ENCODE measurements at places on chromosomes 12 and 14.
A peak's percentile ranks its signal among the peaks of the same experiment; 100 is the strongest.

DNA sequence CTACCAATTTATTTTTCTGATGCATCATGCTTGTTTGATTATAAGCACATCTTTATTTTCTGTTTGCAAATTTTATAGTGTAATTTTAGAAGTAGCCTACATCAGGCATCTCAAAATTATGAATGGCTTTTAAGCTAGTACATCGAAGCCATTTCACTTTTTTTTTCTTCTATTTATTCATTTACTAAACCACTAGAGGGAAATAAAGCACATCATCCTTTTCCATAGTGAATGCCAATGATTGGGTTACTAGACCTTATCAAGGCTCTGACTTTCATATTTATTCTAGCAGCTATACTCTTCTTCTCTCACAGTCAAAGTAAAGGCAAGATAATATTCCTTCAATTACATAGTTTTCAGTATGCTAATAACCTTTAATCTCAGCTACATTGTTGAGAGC, 736.4 kb upstream of the LRFN5 start:
- DNase-seq: peak; percentile 15

DNA sequence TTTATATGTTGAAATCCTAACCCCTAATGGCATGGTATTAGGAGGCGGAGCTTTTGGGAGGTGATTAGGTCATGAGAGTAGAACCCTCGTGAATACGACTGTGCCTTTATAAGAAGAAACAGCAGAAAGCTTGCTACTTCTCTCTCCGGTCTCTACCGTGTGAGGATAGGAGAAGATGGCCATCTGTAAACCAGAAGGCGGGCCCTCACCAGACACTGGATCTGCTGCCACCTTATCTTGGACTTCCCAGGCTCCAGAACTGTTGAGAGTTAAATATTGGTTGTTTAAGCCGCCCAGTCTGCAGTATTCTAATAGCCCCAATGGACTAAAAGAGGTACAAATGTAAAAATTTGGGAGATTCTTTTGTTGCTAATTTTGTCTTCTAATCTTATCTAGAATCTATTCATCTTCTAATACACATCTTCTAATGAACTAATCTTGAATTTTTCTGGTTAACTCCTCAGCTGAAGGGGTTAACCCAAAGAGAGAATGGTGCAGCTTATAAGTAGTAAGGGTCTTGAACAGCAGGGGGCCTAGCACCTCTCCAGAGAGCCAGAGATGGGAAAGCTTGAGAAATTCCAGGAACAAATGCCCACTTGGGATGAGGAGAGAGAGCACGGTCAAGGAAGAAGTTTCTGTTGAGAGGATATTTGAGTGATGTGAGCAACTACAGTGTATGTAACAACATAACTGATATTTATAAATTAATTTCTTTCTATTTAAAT, 264.0 kb upstream of the GRIP1 start:
- DNase-seq: no peak

DNA sequence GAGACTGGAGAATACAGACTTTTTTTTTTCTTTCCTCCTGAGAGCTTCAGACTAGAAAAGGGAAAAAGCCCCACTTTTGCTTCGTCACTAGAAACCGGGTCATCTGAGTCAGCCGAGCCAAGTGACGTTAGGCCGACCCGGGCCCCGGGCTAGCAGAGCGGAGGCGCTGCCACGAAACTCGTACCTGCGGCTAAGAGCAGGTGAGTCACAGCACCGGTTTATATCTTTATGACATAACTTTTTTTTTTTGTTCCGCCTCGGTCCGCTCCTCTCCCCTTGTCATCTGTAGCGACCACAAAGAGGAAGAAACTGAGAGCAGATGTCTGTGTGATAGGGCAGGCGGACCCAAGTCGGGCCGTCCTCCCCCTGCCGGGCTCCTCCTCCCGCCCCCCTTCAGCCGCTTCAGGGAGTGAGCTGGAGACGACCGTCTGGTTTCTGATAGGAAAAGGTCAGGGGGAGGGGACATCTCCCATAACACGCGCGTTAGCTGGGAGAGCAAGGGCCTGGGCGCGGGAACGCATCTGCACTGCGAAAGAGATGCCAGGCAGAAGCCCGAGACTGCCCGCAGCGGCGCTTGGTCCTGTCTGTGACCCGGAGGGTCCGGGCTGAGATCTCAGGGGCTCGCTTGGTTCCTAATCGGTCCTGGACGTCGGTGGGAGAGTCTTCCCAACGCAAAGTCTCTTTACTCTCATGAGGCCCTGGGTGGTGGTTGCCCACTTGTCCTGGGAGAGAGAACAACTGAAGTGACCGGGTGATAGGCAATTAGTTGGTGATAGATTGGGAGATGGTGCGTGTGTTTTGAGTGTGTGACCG, 586 bp downstream of the TTC6 start:
- peak; percentile 98 for DNase-seq

GRCh38 chr12:54984658-54985376, at the start of gene TESPA1:
Gene TESPA1, minus strand, starts transcription at chr12:54984762. Its CDS starts 10,200 bp downstream, at chr12:54974562.
- DNase-seq: no peak

GRCh38 chr12:123065676-123066383, 85.1 kb downstream of the PITPNM2 start:
- no peak for DNase-seq

GRCh38 chr14:49778421-49778820, 10.5 kb downstream of the KLHDC2 start:
- DNase-seq: no peak

- DNase-seq: no peak
These were observed 8.9 kb upstream of the KRT7 start for GRCh38 chr12:52224151-52224550.

DNA sequence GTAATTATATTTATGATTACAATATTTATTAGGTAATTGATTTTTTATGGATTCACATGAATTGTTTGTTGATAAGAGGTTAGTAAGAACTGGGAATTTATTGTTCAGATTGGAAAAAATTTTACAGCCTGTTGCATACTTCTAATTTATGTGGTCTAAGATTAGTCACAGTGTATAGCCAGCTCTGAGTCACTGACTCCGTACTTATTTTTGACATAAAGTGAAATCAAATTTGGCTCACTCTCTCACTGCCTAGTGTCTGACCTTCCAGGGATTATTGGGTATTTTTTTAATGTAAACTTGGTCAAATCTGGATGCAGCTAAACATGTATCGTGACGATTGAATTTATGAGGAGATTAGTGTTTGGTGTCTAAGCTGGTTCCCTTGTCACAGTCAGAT, 109.3 kb downstream of the PTPRQ start:
- no peak for DNase-seq

DNA sequence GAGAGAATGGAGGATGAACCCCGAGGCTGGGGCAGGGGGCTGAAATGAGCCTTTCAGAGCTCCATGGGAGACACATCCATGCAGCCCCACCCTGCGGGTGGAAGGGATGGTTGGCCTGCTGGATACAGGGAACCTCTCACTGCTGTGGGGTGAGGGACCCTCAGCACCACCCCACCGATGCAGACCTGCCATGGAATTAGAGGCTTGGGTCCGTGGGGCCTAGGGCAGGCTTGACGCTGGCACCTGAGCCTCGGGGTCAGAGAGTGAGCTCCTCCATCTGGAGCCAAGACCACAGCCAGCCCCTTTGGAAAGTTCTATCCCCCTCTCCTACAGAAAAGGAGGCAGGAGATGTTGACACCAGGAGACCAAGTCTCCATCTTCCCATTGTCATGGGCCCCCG, 7.4 kb upstream of the KRT74 start:
- DNase-seq: no peak
